Stimulated activated CD8-positive, alpha-beta memory T cell treated with anti-CD3 and anti-CD28 coated beads, Interleukin-2, amount 100 ng/mL, for 1 hour (primary cell): ENCODE measurements at places on chromosomes 1 and 21.

GRCh38 chr1:112297536-112297935 lies 98.5 kb upstream of the CTTNBP2NL start:
- no peak for DNase-seq

GRCh38 chr1:3456449-3456963 lies 2.0 kb downstream of the ARHGEF16 start:
- DNase-seq, result no peak

DNA sequence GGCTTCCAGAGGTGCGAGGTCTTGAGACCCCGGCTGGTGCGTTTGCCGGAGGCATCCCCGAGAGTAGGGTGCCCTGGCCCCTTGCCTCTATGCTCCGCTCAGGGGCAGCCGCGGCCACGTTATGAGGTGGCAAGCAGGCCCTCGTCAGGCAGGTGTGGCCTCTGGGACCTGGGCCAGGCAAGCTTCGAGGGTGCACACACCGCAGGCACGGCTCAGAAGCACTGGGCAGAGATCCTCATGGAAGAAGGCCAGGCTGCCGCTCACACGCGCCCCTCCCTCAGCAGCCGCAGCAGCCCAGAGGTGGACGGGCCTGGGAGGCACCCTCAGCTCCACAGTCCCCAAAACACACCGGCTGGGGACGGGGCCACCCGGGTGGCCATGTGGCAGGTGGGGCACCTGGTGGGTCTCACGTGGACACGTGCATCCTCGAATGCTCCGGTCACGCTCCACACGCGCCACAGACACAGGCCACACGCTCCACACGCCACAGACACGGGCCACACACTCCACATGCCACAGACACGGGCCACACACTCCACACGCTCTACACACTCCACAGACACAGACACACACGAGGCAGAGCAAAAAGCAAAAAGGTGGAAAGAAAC lies 6.5 kb downstream of the SDF4 start:
- no peak for DNase-seq

DNA sequence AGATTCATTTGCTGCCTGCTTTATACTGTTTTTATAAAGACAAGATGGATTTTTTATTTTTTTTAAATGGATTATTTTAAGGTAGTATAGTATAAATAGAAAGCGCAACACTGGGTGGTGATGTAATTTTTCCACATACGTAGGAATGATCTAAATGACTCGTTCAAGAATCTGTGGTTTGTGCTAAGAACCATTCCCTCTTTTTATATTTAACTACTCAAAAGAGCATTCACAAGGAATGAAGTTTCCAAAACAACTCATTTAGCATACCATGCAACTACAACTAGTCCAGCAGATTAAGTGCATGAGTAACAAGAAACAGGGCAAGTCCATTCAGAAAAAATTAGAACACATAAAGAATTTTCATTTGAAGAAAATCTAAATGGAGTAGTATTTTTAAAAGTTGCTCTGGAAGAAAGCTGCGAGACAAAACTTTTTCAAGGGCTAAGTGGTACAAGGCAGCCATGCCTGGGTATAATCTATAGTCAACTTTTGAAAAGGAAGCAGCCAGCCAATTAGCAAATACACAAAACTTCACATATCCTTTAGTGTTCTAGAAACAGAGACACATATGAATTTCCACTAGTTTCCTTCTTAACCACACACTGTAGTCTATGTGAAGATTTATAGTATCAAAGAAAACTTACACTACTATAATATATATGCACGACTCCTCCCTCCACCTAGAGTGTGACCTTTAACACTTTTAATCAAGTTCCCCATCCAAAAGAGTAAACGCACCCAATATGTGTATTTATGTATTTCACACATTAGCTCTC lies 23.4 kb downstream of the GTF2B start:
- DNase-seq, result no peak

DNA sequence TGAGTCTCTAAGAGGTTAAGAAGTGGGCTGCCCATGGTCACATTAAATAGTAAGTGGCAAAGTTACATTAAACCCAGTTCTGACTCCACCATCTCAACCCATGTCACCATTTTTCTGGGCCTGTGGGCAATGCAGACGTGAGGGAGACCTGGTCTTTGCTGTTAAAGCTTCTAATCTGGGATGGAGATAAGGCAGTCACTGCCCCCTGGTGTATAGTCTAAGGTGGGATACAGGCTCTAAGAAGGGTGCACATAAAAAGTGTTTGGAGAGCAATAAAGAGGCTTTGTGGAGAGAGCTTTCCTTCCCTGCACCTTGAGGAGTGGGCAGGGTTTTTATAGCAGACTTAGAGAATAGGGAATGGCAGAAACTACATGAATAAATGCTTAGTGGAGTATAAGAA lies 141.3 kb downstream of the ROR1 start:
- DNase-seq, result no peak
